Urinary bladder (tissue), 4 donors: ENCODE measurements at places on chromosomes 16 and 17. TPM values are rescaled to one million over a fixed set of nuclear protein-coding genes. Genes with fewer than 3 reads are reported as not detected.

GRCh38 chr17:56289321-56289720, 136.0 kb downstream of the ANKFN1 start:
- no peak for DNase-seq

GRCh38 chr17:72233986-72234385, 113.2 kb downstream of the SOX9 start:
- DNase-seq, result no peak

FNDC8 gene
- total RNA-seq, result not detected

SLC5A10 gene
- not detected for total RNA-seq

- no peak for DNase-seq
Observed at GRCh38 chr17:57006040-57006439, 28.1 kb downstream of the SCPEP1 start.

DNA sequence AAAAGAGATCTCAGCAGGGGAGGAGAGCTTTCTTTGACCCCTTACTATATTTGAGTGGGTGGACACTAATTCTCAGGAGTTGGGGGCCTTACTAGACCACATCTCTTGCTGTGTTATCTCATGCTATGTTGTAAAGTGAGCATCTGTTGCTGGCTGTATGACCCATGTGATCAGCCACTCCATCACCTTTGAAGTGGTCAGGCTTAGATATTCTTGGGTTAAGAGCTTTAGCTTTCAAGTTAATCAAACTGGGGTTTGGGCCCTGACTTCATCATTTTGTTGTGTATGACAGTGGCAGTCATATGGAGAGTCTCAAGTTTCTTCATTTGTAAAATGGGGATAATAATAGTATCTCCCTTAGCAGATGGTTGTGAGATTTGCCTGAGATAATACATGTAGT, 201.1 kb downstream of the FTO start:
- DNase-seq, result no peak

TLCD3B gene
- 0.32 TPM for total RNA-seq

- no peak for DNase-seq
Observed at GRCh38 chr16:12679660-12680272, 123.9 kb downstream of the CPPED1 start.

- DNase-seq, result no peak
Observed at GRCh38 chr16:65740711-65741110, 618.8 kb upstream of the CDH11 start.

DNA sequence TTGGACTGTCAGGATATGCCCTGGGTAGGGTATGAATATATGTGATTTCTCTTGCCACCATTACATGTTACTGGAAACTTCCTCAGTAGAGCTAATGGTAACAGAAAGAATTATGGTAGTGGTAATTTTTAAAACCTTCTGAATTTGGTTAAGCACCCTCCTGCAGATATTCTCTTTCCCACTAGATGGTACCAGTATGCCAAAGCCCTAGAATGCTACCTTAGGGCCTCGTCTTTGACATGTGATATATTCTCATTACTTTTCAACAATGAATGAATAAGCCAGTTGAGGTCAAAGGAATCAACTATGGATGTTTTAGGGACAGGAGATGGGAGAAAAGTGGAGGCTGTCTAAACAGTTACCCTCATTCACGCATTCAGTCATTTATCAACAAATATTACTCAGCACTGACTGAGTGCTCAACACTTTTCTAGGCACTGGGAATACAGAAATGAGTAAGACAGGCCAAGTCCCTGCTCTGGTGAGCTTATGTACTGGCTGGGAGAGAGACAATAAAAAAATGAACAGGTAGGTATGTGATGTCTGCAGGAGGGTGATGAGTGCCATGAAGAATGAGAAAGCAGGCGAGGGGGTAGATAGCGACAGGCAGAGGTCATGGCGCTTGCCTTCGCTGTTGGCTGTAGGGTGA, 14.7 kb downstream of the CDH13 start:
- no peak for DNase-seq
